ENCODE measurements at places on chromosomes 6 and 20.

DNA sequence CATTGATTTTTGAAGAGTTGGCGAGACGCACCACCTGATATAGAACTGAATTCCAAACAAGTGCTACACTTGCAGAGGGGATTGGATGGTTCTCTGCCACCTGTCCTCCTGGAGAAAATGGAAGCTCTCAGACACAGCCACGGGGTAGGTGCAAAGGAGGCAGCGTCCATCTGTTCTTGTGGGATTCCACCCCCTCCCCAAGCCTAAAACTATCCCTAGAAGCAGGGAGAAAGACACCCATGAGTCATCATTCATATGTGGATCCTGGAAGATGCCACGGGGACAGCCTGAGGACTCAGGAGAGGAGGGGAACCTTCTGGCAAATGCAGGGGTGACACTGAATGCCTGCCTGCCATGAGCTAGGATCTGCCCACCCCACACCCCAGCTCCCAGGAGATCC is 171.3 kb upstream of the CST7 start:
- DNase-seq, result no peak

GRCh38 chr6:159837511-159837910 is 37.4 kb downstream of the PNLDC1 start:
- DNase-seq, result no peak

DNA sequence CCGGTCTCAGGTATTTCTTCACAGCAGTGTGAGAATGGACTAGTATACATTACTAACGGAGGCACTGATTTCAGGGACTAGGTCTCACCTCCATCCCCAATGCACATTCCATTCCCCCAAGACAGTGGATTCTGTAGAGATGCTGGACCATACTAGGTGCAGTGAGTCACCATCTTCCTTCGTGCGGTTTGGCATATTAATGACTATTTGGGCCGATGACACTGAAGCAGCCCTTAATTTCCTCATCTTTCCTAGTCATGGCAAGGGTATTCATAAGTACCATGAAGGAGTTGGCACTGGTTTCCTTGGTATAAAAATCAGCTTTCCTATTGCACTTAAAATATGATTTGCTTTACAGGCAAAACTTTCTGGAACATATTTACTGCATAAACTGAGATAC is 121.4 kb upstream of the TRAF3IP2 start:
- no peak for DNase-seq

DNA sequence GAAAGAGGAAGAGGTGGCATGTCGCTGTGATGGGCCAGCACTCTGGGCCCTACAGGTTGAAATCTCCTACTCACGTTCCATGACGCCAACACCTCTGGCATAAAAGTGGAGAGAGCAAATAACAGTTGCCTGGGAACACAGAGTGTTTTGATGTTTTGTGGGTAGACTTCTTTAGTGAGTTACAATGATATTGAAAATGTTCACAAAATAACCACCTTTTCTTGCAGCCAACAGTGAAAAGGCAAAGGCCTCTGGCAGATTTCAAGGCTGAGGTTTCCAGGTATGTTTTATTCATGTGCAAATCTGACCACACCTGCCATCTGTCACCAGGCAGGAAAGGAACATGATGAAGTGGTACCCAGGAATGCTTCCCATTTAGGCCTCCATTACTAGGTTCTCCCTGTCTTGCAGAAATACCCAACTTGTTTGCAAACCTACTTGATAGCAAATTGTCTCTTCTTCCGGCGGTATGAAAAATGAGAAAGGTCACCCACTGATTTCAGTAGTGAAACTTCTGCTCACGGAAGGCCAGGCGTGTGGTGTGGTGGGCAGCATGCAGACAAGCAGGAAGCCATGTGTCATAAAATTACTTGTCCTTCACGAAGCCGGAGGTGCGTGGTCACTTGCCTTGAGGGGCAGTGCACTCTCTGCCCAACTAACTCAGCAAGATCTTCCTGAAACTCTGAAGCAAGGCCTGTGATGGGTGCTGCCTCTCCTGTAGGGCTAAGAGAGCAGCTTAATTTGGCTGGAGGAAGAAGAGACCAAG is 299.1 kb upstream of the PRDM1 start:
- DNase-seq, result no peak

DNA sequence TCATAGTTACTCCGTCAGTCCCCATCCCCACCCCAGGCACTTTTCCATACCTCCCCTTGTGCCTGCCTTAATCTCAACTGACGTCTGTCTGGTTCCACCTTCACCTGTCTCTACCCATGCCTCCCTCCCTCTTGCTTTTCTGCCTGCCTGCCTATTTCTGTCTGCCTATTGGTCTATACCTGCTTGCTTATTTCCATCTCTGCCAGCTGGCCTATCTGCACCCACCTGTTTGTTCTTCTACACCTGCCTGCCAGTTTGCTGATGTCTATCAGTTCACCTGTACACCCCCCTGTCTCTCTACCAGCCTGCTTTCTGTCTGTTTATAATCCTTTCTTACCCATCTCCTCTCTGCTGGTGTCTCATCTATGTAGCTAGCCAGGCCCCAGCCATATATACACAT is 87.5 kb downstream of the RALGAPA2 start:
- no peak for DNase-seq

GRCh38 chr6:116369964-116370759 is 585 bp upstream of the DSE start:
- no peak for DNase-seq

DNA sequence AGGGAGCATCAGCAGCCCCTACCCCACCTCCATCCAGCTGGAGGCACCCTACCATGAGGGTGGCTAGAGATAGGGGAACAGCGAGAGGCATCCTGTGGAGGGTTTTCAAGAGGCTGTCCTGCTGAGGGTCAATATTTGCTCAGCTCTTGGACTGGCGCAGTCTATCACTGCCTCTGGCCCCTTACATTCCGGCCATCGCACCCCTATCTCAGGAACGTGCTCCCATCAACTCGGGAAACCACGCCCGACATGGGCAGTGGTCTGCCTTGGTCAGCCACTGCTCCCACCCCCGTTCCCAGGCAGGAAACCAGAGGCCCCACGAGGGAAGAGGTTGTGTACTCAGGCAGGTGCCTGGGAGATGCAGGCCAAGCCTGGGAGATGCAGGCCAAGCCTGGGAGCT is 57.9 kb downstream of the VEGFA start:
- no peak for DNase-seq

- DNase-seq, result no peak
Observed at GRCh38 chr6:74631564-74631963, 574.3 kb downstream of the COL12A1 start.

GRCh38 chr6:3819161-3820110 is 29.7 kb upstream of the FAM50B start:
- no peak for DNase-seq

DNA sequence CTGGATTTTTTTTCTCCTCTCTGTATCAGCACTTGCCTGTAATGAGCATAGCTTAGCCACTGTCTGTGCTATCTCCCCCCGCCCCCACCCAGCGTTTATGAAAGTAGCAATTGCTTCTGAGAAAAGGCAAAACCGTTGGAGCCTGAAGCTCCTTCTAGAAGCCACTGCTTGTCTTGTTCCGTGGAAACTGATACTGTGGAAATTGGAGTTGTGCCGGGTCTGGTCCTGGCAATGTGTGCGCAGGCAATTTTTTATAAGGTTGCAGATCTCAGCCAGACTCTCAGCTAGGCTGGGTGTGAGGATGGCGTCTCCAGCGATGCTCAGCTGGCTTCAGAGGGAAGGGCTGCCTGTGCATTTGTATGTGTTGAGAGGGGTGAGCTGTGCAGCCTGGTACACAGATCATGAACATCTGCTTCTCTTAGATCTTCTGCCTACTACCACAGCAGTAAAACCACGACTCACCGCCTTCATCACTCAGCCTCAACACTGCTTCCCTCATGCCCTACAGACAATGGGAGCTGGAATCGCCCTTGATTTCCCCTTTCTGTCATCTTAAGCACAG is 72.4 kb upstream of the GTSF1L start:
- no peak for DNase-seq

- DNase-seq, result peak; percentile 28
Observed at GRCh38 chr20:62201173-62202082, 18.6 kb downstream of the MTG2 start.

- DNase-seq, result no peak
Observed at GRCh38 chr6:74579047-74579446, 626.8 kb downstream of the COL12A1 start.

- DNase-seq, result no peak
Observed at GRCh38 chr6:152671171-152671570, 26.5 kb upstream of the MYCT1 start.

DNA sequence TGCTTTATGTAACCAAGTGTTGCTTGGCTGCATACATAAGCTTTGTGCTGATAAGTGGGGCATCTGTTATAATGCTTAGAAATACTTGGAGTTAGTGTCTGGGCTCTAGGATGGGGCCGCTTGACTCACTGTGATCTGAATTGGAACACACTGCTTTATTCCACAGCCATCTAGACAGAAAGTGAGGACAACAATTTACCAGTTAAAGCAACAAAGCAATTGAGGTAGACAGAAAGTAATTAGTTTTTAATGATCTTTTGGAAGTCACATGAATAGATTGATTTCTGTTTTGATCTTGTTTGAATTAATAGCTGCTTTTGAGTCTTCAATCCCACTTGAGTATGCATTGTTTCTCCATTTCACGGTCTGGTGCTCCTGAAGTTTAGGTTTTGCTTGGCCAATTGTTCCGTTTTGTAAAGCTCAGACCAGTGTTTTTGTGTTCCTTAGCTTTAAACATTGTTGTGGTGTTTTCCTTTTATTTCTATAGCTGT is 157.5 kb downstream of the TRMT11 start:
- no peak for DNase-seq

GRCh38 chr6:168373389-168373788 is 53.8 kb upstream of the DACT2 start:
- DNase-seq, result no peak

GRCh38 chr20:35660122-35660937 is 4.4 kb downstream of the CPNE1 start:
- no peak for DNase-seq

GRCh38 chr6:53055873-53056272 is 9.3 kb upstream of the FBXO9 start:
- no peak for DNase-seq

DNA sequence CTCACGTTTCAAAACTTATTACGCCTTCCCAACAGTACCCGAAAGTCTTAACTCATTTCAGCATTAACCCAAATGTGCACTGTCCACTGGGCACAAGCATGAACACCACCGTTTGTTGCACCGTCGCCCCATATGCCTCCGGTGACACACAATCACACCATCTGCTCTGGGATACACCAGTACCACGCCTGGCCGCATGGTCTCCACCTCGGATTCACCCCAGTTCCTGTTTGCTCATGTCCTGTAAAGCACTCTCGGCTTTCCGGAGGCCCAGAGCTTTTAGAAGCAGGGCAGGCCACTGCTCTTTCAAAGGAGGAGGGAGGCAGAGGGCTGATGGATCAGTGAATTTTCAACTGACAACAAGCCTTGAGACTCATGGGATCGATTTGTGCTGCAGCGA is 1570.0 kb upstream of the DEFB115 start:
- DNase-seq, result no peak

DNA sequence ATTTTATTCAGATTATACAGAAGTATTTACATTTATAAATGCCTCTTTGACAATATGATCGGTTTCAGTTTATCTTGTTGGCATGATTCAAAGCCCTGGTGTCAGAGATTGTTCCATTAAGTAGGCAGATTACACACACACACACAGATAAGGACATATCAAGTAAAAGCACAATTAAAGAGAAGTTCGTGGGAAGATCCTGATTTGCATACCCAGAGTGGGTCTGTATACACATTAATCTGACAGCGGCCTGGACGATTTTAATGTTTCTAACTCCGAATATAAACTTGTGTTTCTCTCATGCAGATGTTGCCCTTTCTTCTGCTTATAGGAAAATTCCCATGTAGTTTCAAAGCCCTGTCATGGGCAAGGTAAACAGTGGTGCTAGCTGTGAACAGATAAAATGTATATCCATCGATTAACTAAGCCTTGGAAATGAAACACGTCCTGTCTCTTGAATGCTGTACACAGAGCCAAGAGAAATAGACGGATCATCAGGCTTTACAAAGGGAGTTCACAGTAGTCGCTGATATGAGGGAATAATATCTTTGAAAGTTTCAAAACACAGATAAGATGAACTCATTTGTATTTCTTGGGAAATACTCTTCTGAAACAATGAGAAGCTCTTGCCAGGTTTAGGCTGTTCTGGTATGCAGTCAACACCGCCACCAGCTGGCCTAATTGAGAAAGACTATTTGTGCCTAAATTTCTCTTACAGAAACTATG is 108.2 kb upstream of the GMDS start:
- peak; percentile 16 for DNase-seq

Measured in NCI-H1694 treated with DMSO at 0.1 percent for 48 hours (cell line).